Right kidney (tissue), 9 donors: ENCODE measurements at places on chromosomes 11 and 22.

- no peak for DNase-seq
These were observed 85.0 kb upstream of the SC5D start for GRCh38 chr11:121207485-121208115.

GRCh38 chr11:20303391-20303965 is 60.0 kb upstream of the HTATIP2 start:
- no peak for DNase-seq

DNA sequence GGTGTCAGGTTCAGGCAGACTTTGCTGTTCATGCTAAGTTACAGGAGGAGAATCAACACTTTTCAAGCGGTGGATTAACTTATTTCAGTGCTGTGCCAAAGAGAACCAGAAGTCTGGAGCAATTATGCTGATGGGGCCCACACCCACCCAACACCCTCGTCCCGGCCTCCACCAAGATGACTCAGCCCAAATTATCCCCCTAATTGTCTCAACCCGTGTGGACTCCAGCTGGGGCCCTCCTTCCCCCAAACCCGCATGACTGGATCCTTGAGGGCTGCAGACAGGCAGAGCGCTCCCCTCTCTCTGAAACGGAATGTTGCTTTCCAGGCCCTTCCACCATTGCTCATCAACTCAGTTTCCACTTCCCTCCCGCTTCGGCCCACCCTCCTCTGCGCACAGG is 34.6 kb upstream of the MN1 start:
- DNase-seq: no peak

GRCh38 chr11:12864316-12865156 is 144.6 kb upstream of the RASSF10 start:
- DNase-seq: peak; percentile 42

- peak; percentile 9 for DNase-seq
These were observed 64.5 kb upstream of the PHOX2A start for GRCh38 chr11:72308226-72309073.

DNA sequence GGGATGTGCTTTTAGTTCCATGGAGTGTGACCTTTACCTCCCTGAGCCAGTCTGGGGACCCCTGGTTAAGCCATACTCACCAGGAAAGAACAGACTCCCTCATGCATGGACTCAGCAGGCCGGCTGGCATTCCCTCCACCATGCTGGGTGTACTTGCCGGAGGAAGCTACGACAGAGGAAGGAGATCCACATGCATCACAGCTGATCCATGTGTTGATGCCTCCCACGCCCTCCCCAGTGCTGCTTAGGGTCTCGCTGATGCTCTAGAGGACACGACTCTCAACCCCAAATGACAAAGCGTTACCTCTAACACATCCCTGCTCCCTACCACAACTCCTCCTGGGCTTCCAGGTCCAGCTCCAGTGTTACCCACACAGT is 39.8 kb downstream of the GAB4 start:
- DNase-seq: no peak
